ENCODE measurements at places on chromosomes 5 and 9.
A peak's percentile ranks its signal among the peaks of the same experiment; 100 is the strongest.

- no peak overlapping the region for H3K4me3 ChIP-seq
- H3K27ac ChIP-seq, result no peak overlapping the region
- no peak for DNase-seq
- H3K36me3 ChIP-seq, result no peaks in the 10 kb centered on the region
- H3K27me3 ChIP-seq, result no peaks in the 10 kb centered on the region
- no peaks in the 10 kb centered on the region for H3K4me1 ChIP-seq
Observed at GRCh38 chr9:36642817-36643216, 70.1 kb downstream of the MELK start.

GRCh38 chr5:144237851-144238250 is 67.2 kb downstream of the KCTD16 start:
- no peak for DNase-seq
- peaks cover 9% of the 10 kb centered on the region for H3K27me3 ChIP-seq
- H3K4me1 ChIP-seq, result no peaks in the 10 kb centered on the region
- no peak overlapping the region for H3K4me3 ChIP-seq

- DNase-seq, result no peak
- no peak overlapping the region for H3K4me3 ChIP-seq
- H3K27me3 ChIP-seq, result no peaks in the 10 kb centered on the region
- no peaks in the 10 kb centered on the region for H3K36me3 ChIP-seq
- H3K27ac ChIP-seq, result no peak overlapping the region
- no peaks in the 10 kb centered on the region for H3K4me1 ChIP-seq
Observed at GRCh38 chr5:18216729-18217128, 582.5 kb downstream of the TAF11L14 start.

DNA sequence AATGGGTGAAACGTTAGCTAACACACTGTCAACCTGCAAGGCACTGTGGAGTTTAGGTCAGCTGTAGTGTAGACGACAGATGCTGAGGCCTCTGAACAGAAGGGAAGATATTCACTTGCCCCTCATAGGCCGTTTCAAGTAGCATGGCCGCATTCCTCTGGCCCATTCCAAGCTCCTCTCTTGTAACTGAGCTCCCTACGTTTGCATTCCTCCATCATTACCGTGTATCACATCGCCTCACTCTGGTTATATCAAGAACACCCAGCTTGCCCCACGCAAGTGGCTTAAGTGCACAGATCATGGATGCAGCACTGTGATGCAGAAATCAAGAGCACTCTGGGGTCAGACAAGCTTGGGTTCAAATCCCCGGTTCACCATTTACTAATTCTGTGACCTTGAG is 43.3 kb downstream of the PRELID2 start:
- DNase-seq, result no peak
- peaks cover 15% of the 10 kb centered on the region for H3K36me3 ChIP-seq
- no peak overlapping the region for H3K4me3 ChIP-seq
- peaks cover 22% of the 10 kb centered on the region for H3K4me1 ChIP-seq
- no peak overlapping the region for H3K27ac ChIP-seq

- no peaks in the 10 kb centered on the region for H3K36me3 ChIP-seq
- H3K27me3 ChIP-seq, result no peaks in the 10 kb centered on the region
- DNase-seq, result no peak
- peak overlapping the region; percentile 17 for H3K4me3 ChIP-seq
- peak overlapping the region; percentile 88 for H3K27ac ChIP-seq
- H3K4me1 ChIP-seq, result peaks cover 98% of the 10 kb centered on the region
Observed at GRCh38 chr9:121612511-121612998, 38.9 kb upstream of the DAB2IP start.

- peaks cover 48% of the 10 kb centered on the region for H3K36me3 ChIP-seq
- DNase-seq, result no peak
- H3K27me3 ChIP-seq, result no peaks in the 10 kb centered on the region
- no peak overlapping the region for H3K4me3 ChIP-seq
- no peaks in the 10 kb centered on the region for H3K4me1 ChIP-seq
Observed at GRCh38 chr9:125963932-125964331, 216.8 kb downstream of the PBX3 start.

GRCh38 chr5:95993776-95994175 is 32.1 kb upstream of the ELL2 start:
- peaks cover 13% of the 10 kb centered on the region for H3K4me1 ChIP-seq
- H3K4me3 ChIP-seq, result no peak overlapping the region
- H3K27me3 ChIP-seq, result no peaks in the 10 kb centered on the region
- H3K27ac ChIP-seq, result no peak overlapping the region

DNA sequence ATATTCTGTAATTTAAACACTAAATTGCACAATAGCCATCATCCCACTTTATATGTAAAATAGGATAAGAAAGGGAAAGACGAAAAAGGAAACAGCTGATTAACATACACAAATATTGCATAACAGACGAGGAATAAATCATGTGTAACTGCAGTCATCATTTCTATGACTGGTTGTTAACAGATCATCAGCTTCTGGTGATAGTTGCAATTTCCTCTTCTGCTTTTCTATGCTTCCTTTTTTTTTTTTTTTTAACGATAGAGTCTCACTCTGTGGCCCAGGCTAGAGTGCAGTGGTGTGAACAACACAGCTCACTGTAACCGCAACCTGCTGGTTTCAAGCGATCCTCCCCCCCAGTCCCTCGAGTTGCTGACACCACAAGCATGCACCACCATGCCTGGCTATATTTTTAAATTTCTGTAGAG is 22.5 kb upstream of the JAKMIP2 start:
- no peak overlapping the region for H3K4me3 ChIP-seq
- no peaks in the 10 kb centered on the region for H3K4me1 ChIP-seq
- peaks cover 37% of the 10 kb centered on the region for H3K27me3 ChIP-seq
- no peaks in the 10 kb centered on the region for H3K36me3 ChIP-seq

- peaks cover 11% of the 10 kb centered on the region for H3K4me1 ChIP-seq
- no peak for DNase-seq
- H3K27ac ChIP-seq, result no peak overlapping the region
- H3K4me3 ChIP-seq, result no peak overlapping the region
- H3K36me3 ChIP-seq, result no peaks in the 10 kb centered on the region
Observed at GRCh38 chr9:135098400-135099105, 11.1 kb downstream of the OLFM1 start.

GRCh38 chr5:176736931-176737745 is 73.2 kb upstream of the UNC5A start:
- no peak overlapping the region for H3K27ac ChIP-seq
- H3K4me1 ChIP-seq, result no peaks in the 10 kb centered on the region
- no peak for DNase-seq
- H3K4me3 ChIP-seq, result no peak overlapping the region
- H3K36me3 ChIP-seq, result no peaks in the 10 kb centered on the region

DNA sequence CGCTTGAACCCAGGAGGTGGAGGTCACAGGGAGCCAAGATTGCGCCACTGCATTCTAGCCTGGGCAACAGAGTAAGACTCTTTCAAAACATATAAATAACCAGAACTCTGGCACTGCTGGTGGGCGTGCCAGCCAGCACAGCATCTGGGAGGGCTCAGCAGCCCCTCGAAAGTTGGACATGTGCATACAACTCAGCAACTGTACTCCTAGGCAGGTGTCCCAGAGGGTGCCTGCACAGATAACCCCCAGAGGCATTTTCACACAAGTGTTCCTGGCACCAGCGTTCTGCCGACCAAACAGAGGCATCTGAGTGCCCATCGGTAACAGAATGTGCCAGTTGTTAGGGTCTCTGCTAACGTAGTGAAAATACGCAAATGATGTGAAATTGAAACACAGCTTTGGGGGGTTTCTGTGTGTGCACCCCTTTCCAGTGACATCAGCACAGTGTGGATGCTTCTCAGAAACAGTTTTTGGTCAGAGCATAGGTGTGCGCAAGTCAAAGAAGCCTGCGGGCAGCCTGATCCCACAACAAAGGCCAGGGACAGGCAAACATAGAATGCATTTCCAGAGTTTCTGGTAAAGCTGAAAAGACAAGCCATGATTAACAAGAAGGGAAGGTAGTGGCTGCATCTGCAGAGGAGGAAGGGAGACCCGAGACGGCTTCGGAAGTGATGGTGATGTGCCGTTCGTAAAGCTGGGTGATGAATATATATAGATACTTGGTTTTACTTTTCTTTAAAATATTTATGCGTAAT is 190.2 kb downstream of the CACNA1B start:
- no peaks in the 10 kb centered on the region for H3K4me1 ChIP-seq
- peaks cover 69% of the 10 kb centered on the region for H3K27me3 ChIP-seq
- no peaks in the 10 kb centered on the region for H3K36me3 ChIP-seq
- no peak overlapping the region for H3K4me3 ChIP-seq
- no peak overlapping the region for H3K27ac ChIP-seq

GRCh38 chr9:20906326-20906725 is 125.1 kb downstream of the HACD4 start:
- H3K4me3 ChIP-seq, result no peak overlapping the region
- no peaks in the 10 kb centered on the region for H3K4me1 ChIP-seq
- no peak for DNase-seq
- H3K27me3 ChIP-seq, result no peaks in the 10 kb centered on the region
- no peaks in the 10 kb centered on the region for H3K36me3 ChIP-seq

GRCh38 chr9:74120470-74120869 is 376.7 kb upstream of the RORB start:
- no peak overlapping the region for H3K27ac ChIP-seq
- no peak for DNase-seq
- no peak overlapping the region for H3K4me3 ChIP-seq
- H3K27me3 ChIP-seq, result no peaks in the 10 kb centered on the region
- no peaks in the 10 kb centered on the region for H3K36me3 ChIP-seq

- no peaks in the 10 kb centered on the region for H3K36me3 ChIP-seq
- peaks cover 93% of the 10 kb centered on the region for H3K4me1 ChIP-seq
- no peak overlapping the region for H3K4me3 ChIP-seq
- no peaks in the 10 kb centered on the region for H3K27me3 ChIP-seq
Observed at GRCh38 chr9:133129001-133129795, 8.2 kb upstream of the RALGDS start.

- no peak overlapping the region for H3K4me3 ChIP-seq
- DNase-seq, result no peak
- H3K27ac ChIP-seq, result no peak overlapping the region
- H3K4me1 ChIP-seq, result no peaks in the 10 kb centered on the region
- H3K27me3 ChIP-seq, result no peaks in the 10 kb centered on the region
Observed at GRCh38 chr9:118129541-118129940, 425.3 kb downstream of the TLR4 start.

DNA sequence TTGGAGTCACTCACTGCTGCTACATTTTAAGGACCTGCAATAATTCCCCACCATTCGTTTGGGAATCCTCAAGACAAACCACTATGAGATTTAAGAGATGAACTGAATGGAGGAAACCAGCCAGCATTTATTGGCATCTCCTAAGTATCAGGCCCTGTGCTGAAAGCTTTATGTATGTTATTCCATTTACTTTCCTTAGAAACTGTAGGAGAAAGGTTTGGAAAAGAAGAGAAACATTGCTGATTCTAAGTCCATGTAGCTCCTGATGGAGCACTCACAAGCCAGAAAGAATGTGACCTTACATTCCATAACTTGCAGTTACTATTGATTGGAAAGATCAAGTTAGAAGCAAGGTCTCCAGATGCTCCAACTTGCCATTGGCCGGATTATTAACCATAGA is 267.4 kb downstream of the GAS1 start:
- peaks cover 5% of the 10 kb centered on the region for H3K4me1 ChIP-seq
- H3K36me3 ChIP-seq, result no peaks in the 10 kb centered on the region
- DNase-seq, result no peak

GRCh38 chr5:157748760-157749461 is 5.4 kb downstream of the LSM11 start:
- H3K27me3 ChIP-seq, result no peaks in the 10 kb centered on the region
- no peak overlapping the region for H3K27ac ChIP-seq
- DNase-seq, result no peak
- no peak overlapping the region for H3K4me3 ChIP-seq

GRCh38 chr5:112684737-112685136 is 52.9 kb upstream of the APC start:
- no peaks in the 10 kb centered on the region for H3K27me3 ChIP-seq
- no peak overlapping the region for H3K4me3 ChIP-seq
- H3K4me1 ChIP-seq, result peaks cover 39% of the 10 kb centered on the region
- DNase-seq, result no peak
- no peaks in the 10 kb centered on the region for H3K36me3 ChIP-seq
- peak overlapping the region; percentile 79 for H3K27ac ChIP-seq
